ENCODE measurements at places on chromosomes 2 and 18.

GRCh38 chr18:3603421-3604234, 153.7 kb downstream of the TGIF1 start:
- no peak for DNase-seq

DNA sequence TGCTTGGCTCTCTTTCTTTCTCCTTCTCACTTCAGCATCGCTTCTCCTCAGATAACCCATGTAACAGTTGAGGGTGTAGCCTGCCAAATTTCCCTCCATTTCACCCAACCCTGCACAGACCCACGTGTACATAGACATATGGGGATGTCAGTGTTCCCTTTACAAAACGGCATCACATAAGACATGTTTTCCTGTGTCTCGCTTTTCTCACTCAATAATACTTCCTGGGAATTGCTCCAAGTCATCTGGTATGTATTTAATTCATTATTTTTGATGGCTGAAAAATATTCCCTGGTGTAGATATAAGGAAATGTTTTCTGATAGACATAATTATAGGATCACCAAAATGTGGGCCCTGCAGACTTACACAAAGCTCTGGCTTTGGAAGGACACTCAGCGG, 176.8 kb downstream of the LOXHD1 start:
- no peak for DNase-seq

- no peak for DNase-seq
Observed at GRCh38 chr18:5770176-5770575, 125.1 kb downstream of the TMEM200C start.

- no peak for DNase-seq
Observed at GRCh38 chr2:110993557-110994231, 127.0 kb upstream of the BCL2L11 start.

GRCh38 chr2:150620855-150621254, 133.4 kb upstream of the RND3 start:
- DNase-seq = no peak

GRCh38 chr2:120388222-120389035, 42.5 kb downstream of the INHBB start:
- DNase-seq = no peak

GRCh38 chr2:212028798-212029394, 509.7 kb downstream of the ERBB4 start:
- no peak for DNase-seq

- DNase-seq = no peak
Observed at GRCh38 chr18:60693426-60693825, 320.9 kb upstream of the MC4R start.

GRCh38 chr2:25362434-25363145, 20.9 kb upstream of the DNMT3A start:
- DNase-seq = peak; percentile 70

- DNase-seq = no peak
Observed at GRCh38 chr2:186554429-186554828, 35.4 kb upstream of the ITGAV start.

DNA sequence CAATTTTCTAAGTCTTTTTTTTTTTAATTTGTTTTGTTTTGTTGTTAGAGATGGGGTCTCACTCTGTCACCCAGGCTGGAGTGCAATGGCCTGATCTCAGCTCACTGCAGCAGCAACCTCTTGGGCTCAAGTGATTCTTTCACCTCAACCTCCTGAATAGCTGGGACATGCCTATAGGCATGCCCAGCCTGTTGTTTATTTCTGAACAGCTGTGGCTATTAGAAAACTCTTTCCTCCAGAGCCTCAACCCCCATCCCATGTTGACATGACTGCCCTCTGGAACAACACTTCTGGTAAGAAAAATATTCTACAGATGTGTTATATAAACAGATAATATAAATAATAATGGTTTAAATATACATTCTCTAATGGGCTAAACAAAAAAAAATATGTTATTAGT, 44.4 kb upstream of the TWSG1 start:
- no peak for DNase-seq

DNA sequence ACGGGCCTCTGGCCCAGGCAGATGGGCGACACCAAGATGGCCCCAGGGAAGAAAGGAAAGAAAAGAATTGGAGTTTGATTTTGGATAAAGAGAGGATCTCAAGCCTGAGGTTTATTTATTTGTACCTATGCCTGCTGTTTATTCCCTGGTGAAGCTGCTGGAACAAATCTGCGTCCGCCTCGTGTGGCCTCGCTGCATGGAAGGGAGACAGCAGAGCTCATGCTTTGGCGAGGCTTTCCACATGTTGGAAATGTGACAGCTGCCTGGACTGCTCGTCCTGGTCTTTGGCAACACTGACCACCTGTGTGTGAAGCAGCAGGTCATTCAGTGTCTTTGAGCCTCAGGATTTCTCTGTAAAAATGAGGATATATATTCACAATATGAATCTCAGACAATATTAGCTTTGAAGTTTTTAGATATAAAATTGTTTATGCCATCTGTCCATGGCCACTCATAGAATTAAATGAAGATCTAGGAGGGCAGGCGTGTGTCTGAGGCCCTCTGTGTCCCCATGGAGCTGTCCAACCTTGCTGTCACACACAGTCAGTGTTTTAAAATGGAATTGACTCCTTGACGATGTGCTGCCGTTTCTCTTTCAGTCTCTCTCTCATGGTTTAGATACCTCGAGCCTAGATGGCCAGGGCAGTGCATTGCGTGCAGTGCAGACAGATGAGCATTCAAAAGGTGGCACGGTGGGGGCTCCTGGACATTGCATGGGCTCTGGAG, 94.3 kb downstream of the SOCS6 start:
- no peak for DNase-seq

- no peak for DNase-seq
Observed at GRCh38 chr18:47274961-47275360, 23.5 kb upstream of the SKOR2 start.

DNA sequence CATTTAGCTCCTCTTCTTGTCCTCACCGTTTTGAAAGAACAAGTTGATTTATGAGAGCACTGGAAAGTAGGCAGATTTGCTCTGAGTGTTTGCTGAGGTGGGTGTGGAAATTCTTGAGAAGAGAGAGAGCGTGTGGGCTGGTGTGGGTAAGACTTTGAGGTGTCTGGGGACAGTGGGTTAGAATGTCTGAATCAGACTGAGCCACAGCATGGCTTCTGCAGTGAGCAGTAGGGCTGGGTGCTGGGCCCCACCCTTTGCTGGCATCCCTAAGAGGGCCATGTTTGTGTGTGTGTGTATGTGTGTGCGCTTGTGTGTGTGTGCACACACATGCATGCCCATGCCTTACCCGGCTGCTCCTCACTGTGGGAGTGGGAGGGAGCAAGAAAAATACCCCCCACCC, 63.7 kb downstream of the COPS8 start:
- no peak for DNase-seq

- no peak for DNase-seq
Observed at GRCh38 chr2:148596018-148596417, 48.5 kb upstream of the EPC2 start.

DNA sequence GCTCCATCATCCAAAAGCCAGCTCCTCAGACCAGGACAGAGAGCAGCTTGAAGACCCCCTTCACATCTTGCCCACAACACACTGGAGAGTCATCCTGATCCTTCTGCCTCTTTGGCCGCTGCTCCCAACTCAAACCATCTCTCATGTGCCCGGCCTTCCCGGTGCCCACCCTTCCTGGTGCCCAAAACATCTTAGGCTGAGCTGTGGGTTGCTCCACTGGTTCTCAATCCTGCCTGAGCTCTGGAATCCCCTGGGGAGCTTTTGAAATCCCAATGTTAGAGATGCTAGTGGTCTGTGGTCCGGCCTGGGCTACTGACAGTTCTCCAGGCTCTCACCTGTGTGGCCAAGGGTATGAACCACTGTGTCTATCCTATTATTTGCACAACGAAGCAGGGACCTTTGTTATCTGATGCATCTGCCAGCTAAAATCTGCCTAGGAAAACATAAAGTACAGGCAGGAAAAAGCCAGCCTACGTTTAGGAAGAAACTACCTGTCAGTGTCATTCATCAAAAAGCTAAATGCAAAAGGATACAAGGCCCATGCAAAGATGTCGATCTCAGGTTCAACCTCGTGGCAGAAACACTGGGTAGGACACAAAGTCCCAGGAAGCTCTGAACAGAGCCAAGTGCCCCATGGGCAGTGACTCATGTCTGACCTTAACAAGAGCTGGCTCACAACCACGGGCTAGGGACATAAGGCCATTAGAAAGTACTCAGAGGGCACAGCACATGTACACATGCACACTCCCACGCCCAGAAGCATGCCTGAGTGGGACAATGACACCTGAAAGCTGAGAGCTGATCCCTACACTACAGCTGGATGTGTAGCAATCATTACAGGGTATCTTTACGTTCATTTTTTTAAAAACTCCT, 30.8 kb downstream of the TBC1D8 start:
- peak; percentile 93 for DNase-seq

- no peak for DNase-seq
Observed at GRCh38 chr2:56292951-56293350, 109.2 kb downstream of the CCDC85A start.

- peak; percentile 92 for DNase-seq
Observed at GRCh38 chr2:24456599-24457556, 34.2 kb upstream of the NCOA1 start.

DNA sequence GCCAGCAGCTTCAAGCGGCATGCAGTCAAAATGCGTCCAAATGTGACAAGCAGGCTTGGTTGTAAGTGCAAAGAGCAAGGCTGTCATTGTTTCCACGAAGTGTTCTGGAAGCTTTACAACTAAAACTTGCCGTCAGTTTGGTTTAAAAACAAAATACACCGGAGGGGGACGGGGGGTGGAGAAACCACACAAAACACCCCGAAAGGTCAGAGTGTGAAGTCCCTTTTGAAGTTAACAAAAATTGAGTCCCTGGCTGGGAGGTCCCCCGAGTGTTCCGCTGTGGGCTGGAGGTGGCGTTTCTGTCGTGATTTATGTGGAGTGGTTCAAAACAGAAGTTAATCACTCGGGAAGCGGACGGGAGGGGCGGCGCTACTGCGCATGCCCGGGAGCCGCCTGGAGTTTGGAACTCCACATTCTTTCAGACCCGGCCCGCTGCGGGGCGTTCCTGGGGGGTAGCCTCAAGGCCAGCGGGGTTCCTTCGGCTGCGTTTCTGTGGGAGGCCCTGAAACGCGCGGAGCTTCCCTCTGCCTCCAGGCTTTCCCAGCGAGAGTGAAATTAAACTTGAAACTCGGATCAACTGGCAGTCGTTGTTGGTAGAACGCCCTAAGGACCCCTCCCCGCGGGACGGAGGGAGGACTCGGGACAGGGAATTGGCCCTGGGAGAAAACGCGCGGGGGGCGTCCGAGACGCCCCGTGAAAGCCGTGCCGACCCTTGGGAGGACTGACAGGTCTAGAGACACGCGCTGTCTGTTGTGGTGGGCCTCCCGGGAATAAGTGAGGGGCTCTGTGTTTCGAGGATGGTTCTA, 1.4 kb downstream of the TGIF1 start:
- DNase-seq = peak; percentile 96

DNA sequence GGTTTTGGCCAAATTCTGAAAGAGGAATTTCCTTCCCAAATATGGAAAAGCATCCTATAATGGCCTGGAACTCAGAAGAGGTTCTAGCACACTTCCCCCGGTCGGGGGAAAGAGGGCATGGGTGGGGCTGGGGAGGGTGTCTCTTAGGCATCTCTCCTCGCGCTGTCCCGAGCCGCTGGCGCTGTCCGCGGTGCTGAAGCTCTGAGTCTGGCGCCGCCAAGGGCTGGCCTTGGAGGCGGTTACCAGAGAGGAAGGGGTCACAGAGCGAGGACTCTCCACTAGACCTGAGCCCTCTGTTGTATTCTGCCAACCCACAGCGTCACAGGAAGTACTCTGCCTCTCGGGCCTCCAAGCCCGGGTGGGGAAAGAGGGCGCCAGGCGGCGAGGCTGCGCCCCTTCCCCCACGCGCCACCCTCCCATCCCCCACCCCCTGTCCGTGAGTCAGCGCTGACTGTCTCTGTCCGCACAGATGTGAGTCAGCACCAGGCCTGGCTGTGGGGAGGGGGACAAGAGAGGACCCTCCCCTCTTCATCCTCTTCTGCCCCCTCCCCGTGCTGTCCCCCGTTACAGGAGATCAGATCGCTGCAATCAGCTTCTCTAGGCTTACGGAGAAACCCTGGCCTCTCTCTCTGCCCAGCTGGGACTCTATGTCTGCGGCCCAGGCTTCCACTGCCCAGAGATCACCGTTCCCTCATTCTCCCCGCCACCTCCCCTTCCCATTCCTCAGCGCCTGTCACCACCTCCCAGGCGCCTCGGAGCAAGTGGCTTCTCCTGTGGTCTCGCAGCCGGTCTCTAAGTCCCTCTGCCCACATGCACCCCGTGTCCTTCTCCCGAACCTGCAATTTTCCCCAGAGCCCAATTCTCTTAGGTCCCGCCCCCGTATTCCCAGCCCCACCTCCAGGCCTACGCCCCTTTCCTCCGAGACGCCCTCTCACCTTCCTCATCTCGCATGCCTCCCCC, 779 bp downstream of the PTPRN start:
- peak; percentile 71 for DNase-seq

DNA sequence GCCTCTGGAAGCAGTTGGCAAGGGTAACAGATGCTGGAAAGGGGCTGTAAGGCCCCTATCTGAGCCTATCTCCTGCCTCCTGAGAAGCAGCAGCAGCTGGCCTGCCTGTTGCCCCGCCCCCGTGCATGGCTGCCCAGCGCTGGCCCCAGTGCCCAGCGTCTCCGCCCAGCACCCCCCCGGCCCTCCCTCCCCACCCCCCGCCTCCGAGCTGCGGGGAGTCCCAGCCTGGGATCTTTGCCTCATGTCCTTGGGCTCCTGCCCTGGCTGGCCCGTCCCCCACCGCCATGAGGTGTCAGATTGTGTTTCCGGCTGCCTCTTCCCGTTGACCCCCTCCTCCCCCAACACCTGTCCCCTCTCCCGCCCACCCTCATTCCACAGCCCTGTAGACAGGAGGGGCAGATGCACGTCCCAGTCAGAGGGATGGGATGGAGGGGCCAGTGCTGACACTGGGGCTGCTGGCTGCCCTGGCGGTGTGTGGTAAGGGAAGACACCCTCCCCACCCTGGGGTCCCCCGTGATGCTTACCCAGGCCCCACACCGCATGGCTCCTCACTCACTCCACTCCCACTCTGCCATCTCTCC, at the start of gene CHRND:
Gene CHRND (plus strand): TSS at position 370 of the 581 bp plus-strand sequence. CDS start 56 bp downstream, at position 426.
- DNase-seq = peak; percentile 93

DNA sequence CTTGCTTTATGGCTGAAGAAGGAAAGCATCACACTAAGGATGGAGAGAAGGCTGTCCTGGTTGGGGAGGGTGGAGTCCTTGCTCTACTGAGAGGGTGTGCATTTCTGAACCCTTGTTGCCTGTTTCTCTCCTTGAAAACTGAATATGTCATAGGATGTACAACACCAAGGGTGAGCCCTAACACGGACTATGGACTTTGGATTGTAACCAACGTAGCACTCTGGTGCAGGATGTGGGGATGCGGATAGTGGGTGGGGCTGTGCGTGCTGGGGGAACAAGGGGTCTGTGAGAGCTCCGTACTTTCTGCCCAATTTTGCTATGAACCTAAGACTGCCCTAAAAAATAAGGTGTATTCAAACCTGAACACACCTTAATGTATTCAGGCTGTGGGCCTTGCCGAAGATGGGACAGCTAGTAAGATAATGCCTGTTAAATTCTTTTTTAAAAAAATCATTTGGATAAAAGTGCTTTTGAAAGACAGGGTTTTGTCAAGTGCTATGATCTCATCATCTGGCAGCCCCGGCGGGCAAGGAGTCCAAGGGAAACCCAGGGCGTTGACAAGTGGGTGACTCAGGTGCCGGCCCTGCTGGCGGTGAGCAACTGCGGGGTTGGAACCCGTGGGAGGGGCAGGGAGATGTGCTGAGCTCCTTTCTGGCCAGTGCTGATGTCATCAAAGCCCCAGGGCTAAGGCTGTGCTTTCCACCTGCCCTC, 54.0 kb downstream of the GATA6 start:
- DNase-seq = peak; percentile 78
